ENCODE measurements at places on chromosomes 2 and 18.

DNA sequence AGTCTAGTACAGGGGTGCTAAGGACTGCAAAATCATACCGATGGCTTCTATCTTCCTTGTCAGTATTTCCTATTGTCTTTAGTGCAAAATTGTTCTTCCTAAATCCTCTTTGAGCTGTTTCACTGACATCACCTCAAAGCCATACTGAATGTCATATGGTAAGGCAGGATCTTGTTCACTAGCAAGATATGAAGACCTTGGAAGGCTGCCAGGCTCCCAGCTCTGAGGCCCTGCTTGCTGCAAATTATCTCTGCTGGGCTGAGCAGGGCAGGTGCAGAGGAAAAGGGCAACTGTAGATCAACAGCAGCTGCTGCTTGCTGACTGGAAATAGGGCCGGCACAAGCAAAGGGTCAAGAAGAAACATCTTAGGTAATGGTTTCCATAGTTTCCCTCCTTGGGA lies 58.2 kb downstream of the PMAIP1 start:
- DNase-seq: peak; percentile 88

GRCh38 chr2:233336541-233336940 lies 17.8 kb upstream of the DGKD start:
- DNase-seq: no peak

DNA sequence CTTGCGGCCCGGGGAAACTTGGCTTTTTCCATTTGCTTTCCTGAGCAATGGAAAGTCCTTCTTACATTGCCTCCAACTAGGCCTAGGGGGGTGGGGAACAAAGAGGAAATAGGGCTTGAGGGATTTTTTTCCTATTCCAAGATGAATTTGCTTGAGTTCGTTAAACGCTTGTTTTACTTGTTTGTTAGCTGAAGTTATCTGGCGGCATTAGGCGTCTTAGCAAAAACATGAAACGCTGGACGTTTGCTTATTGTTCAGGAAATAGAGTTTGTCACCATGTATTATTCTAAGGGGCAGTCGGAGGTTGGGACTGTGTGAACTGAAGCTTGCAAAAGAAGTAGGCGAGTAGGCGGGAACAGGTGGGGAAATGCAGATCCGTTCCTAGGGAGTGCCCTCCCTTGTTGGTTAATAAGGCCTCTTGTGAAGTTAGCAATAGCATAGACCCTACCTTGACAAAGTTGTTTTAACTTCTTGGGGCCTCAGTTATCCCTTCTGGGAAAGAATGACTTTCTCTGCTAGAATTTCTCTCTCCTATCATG lies 1.9 kb downstream of the CABLES1 start:
- DNase-seq: no peak

DNA sequence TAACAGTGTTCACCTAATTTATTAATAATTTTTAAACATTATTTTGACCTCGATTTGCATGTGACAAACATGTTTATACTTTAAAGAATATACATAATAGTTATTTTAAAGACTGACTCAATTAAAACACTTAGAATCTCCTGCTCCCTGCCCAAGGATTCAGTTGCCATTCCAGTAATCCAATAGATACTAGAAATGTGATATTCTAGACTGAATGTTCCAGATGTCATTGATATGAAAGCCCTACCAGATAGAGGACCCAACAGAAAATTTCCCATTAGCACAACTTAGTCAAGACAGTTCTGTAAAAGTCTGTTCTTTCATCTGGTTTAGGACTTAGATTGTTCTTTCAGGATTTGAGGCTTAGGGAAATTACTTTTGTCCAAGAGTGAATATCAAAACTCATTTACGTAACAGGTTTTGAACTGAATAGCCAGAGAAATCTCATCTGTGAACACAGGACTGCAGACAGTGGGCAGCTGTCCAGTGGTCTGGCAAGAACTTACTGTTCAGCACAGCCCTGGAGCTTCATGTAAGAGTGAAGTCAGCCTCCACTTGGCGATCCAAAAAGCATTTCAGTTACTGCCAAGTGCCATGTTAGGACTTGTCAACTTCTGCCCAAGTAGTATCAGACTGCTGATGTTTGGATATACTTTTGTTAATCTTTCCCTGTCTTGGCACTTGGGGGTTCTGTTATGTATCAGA lies 77.5 kb downstream of the OSBPL6 start:
- DNase-seq: no peak

- DNase-seq: no peak
These were observed 173.6 kb downstream of the LDLRAD4 start for GRCh38 chr18:13392029-13392750.

- DNase-seq: no peak
These were observed 11.6 kb downstream of the KANSL3 start for GRCh38 chr2:96626553-96626942.

DNA sequence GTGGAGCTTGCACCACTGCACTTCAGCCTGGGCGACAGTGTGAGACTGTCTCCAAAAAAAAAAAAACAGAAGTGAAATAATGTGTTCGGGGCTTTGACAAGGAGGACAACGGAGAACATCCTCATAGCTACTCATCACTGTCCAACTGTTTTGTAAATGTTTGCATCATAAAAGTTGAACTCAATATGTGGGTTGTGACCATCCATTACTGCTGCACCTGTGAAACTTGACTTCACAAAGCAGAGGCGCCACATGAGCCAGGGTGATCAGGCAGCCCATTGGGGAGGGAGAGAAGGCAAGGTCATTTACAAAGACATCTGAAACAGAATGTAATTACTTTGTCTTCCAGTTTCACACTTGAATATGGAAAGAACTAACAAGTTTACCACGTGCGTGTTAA lies 61.6 kb downstream of the LAMA1 start:
- DNase-seq: no peak

DNA sequence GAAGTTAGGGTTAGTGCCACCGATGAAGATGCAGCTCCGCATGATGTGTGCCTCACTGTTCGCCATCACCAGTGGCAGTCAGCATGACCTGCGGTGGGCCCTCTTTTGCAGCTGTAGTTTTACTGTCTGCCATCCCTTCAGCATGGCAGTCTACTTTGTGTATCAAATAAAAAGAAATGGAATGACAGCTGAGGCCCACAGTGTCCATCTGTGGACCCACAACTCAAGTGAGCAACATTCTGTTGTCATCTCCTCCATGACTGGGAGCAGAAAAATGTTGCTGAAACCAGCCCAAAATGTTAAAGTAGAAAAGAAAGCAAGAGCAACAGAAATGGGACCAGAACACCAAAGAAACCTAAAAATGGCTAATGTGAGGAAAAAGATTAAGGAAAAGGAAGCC lies 128.7 kb downstream of the MEP1B start:
- DNase-seq: no peak

GRCh38 chr2:23651187-23652080 lies 266.5 kb downstream of the KLHL29 start:
- no peak for DNase-seq

- no peak for DNase-seq
These were observed 41.9 kb upstream of the RHOB start for GRCh38 chr2:20404950-20405349.

DNA sequence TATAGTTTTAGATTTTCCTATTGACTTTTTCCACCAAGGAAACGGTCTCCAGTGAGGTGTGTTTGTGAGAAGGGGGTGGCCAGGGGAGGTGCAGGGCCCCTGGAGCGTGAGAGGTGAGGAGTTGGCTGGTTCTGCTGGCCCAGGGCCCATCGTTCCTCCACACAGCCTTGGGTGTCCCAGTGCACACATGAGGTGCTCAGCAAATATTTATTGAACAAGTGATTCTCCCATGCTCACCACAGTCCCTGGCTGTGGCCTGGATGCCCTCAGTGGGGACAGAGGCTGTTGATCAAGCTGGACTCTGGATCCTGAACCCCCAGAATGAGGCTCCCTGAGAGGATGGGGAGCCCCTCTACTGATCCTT lies 5.0 kb downstream of the HAAO start:
- no peak for DNase-seq

DNA sequence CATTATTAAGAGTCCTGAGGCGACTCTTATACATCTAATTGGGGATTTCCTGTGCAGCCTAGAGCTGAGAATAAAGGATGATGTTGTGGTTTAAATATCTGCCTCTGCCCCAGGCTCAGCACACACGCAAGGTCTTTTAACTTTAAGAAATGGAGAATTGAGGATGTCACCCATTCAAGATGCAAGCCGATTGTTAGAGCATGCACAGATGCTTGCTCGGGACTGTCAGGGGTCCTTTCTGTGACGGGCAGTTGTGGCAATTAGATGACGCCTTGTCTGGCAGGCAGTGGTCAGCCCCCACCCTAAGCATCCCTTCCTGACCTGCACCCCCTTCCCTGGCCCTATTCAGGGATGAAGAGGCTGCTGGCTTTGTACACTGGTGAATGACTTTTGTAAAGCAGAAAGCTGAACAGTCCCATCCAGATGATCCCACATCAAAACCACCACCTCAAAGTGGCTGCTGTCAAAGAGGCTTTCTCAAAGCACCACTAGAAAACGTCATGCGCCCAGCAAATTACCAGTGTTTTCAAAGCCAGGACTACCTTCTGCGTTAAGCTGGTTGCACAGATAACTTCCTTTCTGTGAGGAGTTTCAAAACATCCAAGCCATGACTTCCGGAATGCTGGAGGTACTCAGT lies 23.7 kb downstream of the FAM178B start:
- DNase-seq: no peak

GRCh38 chr2:192500550-192501200 lies 305.9 kb upstream of the TMEFF2 start:
- no peak for DNase-seq

DNA sequence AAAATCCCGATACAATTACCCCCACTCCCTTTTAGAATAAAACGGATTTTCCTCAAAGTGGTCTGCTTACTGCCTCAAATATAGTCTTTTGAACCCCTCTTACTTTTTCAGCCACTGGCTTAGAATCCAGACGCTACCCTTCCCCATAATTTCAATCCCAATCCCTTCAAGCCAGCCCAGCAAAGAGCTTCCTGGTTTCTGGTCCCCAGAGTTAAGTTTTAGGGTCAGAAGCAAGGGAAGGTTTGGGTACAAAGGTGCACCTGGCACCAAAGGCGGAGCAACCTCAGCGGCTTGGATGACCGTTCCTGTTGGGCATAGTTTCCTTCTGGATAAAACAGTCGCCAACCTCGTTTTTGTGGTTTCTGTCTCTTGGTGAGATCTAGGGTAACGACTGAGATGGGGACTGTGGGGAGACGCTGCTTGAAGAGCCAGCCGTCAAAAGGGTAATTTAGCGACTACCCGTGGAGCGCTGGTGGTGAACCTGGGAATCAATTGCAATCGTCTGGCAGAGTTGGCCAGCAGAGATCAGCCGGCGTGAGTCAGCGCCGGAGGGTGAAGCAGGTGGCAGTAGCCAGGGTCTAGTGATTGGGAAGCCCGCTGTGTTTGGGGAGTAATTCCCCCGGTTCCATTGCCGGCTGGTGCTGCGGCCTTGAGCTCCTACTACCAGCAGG lies 1.6 kb downstream of the FEV start:
- no peak for DNase-seq

- no peak for DNase-seq
These were observed 177.6 kb downstream of the BABAM2 start for GRCh38 chr2:28068088-28068487.

DNA sequence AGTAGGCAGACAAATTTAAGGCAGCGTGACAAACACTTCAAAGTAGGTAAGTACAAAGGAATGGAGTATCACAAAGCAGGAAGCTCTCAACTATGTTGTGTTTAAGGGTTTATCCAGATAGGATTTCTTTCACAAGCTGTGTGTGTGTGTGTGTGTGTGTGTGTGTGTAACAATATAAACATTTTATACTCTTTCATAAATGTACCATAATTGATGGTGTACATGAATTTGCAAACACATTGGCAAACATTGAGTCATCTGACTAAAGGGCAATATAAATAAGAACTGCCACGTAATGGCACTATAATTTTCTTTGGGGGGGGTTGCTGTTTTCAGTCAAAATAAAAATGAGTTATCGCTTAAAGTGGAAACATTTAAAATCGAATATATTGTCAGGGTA lies 1004.4 kb upstream of the DDX18 start:
- DNase-seq: no peak
